ENCODE measurements at places on chromosomes 2 and 18.

- DNase-seq, result no peak
These were observed 154.5 kb upstream of the RBMS1 start for GRCh38 chr2:160647967-160648685.

GRCh38 chr2:216737676-216738075 lies 42.3 kb upstream of the IGFBP5 start:
- no peak for DNase-seq

DNA sequence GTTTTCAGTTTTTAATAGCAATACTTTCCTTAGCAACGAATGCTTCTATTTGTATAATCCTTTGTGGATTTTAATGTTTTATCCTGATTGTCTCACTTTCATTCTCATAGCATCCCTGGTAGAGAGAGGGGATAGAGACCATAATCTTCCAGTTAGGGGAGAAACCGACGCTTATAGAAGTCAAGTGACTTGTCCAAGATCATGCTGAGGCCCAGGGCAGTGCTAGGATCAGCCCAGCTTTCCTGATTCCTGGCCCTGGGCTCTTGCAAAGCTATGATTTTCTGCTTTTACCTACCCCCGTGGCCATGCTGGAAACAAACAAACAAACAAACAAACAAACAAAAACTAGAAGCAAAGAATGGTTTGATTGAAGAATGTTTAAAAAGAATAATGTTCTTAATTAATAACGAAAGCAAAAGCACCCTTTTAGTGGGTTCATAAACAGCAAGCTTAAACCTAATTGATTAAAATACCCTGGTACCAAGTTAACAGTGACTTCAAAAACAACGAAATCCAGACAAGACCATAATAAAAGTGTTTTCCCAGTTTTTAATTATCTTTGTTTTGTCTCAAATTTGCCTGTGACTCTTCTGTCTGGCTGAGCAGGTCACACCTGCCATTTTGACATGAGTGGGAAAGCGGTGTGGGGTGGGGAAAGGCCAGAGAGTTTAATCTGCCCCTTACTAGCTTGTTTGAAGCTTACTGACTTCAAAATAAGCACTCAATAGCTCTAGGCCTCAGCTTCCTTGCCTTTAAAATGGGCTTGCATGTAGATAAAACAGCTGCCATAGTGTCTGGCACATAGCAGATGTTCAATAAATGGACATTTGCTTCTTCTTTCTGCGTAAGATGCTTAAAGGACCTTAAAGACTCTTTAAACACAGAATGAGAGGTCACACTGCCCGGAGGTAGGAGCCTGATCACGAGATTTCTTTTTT lies 116.6 kb upstream of the MYCN start:
- DNase-seq, result no peak

DNA sequence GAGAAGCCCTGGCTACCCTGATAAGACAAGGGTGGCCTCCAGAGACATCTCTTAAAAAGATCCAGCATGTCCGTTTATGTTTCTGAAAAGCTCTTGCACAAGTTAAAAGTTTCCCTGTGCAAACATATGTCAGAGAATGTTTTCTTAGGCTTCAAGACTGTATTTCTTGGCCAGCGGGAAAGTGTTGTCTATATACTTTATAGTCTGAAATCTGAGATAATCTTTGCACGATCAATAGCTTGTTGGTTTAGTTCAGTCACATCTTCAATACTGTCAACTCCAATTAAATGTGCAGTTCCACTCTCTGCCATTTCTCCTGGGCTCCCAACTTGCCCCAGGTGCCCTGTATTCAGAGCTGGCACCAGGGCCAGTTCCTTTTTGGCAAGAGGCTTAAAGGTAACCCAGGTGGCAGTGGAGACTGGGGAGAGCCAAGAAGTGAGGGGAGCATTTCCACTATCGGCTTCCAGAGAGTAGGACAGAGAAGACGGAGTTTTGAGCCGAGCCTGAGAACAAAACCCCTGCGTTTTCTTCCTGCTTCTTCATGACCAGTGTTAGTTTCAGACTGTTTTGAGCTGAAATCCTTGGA lies 64.4 kb downstream of the ACOXL start:
- no peak for DNase-seq

DNA sequence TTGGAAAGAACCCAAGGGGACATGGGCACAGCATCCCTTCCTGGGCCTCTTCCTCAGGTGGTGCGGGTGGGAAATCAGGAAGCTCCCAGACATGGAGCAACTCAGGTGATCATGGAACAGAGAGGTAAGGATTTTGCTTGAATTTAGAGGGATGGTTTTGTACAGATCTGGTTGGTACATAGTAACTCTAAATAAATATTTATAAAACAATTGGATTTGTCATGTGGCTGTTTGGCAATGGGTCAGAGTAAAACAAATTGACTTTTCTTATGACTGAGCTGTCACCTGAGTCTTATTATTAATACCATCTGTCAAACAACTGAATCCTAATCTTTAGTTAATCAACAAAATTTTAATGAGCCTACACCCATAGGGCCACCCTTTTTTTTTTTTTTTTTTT lies 19.4 kb upstream of the TMEM178A start:
- DNase-seq, result no peak

- DNase-seq, result no peak
These were observed 128.3 kb downstream of the TXNL1 start for GRCh38 chr18:56510108-56510507.

DNA sequence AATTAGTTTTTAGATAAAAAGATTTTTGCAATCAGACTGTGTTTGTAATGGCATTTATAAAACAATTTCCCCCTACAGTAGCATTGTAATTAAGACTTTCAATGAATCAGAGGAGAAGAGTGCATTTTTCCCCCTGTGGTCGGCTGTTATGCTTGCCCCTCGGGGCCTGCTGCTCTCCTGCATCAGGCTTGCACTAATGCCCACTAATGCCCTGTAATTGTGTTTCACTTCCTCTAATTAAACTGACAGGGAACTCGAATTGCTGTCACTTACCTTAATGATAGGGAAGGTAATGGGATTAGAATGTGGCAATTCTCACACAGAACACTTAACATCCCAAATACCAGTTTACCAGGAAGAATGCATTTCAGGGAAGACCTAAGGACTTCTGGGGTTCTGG lies 61.2 kb upstream of the LRRTM1 start:
- no peak for DNase-seq

DNA sequence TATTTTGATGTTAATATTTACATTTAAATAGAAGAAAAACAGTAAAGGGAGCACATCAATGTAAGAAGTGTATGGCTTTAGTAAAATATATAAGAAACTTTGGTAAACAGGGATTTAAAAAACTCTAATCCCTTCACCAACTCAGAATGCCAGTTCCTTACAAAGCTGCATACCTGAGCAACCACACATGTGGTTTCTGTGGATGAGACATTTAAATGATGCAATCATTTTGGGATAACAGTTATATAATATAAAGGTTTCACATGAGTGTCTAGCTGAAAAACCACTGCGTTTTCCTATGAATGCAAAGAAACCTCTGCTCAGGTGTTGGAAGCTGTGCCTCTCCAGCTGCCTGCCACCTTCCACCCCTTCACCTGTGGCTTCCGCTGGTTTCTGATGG lies 209.1 kb upstream of the REV1 start:
- DNase-seq, result no peak

- DNase-seq, result no peak
These were observed 165.9 kb downstream of the DYSF start for GRCh38 chr2:71619230-71619741.

DNA sequence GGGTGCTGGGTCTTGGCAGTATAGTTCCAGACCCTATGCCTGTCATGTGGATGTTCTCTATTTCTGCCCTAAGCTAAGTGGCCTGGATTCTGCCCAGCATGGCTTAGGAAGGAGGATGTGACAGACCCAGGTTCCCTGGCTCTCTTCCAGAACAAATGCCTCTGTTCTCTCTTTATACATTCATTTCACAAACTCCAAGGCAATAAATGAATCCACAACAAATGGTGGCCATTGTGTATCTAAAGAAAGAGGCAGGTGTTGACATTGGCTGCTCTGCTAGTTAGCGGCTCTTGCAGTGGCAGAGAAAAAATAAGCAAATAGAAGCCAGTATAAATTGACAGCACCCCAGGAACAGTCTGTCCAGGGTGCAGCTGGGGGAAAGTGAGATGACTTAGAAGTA lies 298.6 kb downstream of the SUCLG1 start:
- DNase-seq, result no peak

DNA sequence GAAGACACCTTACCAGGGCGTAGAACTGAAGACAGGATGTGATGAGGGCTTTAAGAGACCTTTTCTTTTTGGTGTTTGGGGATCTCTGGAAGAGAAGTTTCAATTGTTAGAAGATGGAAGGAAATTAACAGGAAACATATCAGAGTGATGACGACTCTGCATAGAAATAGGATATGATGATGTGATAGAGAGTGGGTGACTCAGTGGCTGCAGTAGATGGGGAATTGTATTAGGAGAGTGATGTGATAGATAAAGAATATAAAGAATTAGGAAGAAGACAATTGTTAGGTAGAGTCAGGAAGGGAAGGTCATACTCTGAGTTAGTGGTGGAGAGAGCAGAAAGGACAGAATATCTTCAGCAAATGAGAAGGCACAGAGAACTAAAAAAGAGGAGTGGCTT lies 593.9 kb downstream of the NYAP2 start:
- no peak for DNase-seq

DNA sequence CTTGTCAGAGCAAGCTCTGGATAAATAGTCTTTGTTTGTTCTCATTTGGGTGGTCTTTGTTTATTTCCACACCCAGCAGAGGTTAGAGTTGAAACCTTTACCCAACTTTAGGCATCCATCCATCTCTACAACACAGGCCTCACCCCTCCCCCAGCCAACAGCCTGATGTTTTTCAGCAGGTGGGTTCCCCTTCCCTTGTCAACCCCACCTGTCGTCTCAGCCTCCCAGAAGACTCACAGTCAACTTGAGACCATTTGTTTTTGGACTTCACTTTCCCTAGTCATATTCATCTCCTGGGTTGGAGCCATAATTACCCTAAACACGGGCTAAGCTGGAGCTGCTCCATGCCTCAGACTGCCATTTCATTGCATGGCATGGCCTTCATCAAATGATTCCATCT lies 31.7 kb upstream of the IL36G start:
- no peak for DNase-seq

DNA sequence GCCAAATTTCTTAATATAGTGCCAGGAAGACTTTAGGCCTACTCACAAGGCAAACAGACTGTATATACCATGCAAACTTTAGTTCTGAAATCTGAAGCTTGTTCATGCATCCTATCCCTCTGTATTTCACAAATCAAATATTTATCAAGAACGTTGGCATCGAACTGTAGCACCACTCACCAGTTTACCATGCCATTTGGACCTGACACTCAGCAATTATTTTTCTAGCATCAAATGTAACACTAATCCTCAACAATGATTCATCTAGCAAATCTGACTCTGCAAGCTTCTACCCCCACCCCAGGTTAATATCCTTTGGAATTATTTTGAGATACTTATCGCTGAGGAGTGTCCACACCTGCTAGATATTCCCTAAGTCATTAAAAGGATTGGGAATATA lies 1506.6 kb downstream of the LRP1B start:
- no peak for DNase-seq

GRCh38 chr2:237886685-237887481 lies 27.5 kb downstream of the RAMP1 start:
- DNase-seq, result no peak

GRCh38 chr2:22596306-22596705 lies 788.7 kb upstream of the KLHL29 start:
- no peak for DNase-seq

DNA sequence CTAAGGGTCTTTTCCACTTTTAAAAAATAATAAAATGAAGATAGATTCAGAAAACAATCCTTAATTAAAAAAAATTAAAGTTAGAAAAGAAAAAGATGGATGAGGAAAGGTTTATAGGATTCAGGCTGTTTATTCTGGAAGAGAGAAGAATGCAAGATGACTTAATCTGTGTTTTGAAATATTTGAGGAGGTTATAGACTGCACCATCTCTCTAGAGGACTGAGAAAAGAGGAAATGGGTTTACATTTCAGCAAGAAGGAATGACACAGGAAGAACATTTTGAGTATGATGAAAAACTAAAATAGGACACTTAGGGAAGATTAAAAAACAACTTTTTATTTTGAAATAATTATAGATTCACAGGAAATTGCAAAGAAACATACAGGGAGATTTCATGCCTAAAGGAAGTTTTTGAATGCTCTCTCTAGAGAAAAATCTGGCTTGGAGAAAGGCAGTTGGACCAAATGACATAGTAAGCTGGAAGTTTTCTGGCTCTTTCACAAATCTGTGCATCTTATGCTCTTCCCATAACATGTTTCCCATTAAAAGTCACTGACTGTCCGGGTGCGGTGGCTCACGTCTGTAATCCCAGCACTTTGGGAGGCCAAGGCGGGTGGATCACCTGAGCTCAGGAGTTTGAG lies 75.0 kb downstream of the CERS6 start:
- no peak for DNase-seq

GRCh38 chr2:229810786-229811185 lies 96.4 kb upstream of the DNER start:
- no peak for DNase-seq

- DNase-seq, result no peak
These were observed 56.5 kb downstream of the MAPRE2 start for GRCh38 chr18:35097763-35098162.

DNA sequence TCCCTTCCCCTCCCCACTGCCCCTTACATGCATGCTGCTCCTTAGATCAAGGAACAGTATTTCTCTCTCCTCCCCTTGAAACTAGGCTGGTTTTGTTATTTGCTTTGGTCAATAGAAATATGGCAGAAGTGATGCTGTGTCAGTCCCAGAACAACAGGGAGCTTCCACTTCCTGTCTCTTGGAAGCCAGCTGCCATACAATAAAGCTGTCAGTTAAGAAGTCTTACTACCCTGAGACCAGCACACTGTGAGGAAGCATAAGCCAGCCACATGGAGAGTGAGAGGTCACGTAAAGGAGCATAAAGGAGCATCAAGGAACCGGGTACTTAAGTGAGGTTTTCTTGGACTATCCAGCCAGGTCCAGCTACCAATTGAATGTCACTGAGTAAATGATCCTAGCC lies 126.6 kb downstream of the NOL4 start:
- no peak for DNase-seq

GRCh38 chr2:177242121-177242987 lies 22.2 kb downstream of the NFE2L2 start:
- peak; percentile 85 for DNase-seq

GRCh38 chr2:102096103-102096502 lies 46.4 kb upstream of the IL1R1 start:
- DNase-seq, result no peak

- DNase-seq, result no peak
These were observed 293.1 kb downstream of the SLC8A1 start for GRCh38 chr2:40158781-40159180.

- DNase-seq, result no peak
These were observed 56.7 kb upstream of the RAB6C start for GRCh38 chr2:129922571-129923264.

DNA sequence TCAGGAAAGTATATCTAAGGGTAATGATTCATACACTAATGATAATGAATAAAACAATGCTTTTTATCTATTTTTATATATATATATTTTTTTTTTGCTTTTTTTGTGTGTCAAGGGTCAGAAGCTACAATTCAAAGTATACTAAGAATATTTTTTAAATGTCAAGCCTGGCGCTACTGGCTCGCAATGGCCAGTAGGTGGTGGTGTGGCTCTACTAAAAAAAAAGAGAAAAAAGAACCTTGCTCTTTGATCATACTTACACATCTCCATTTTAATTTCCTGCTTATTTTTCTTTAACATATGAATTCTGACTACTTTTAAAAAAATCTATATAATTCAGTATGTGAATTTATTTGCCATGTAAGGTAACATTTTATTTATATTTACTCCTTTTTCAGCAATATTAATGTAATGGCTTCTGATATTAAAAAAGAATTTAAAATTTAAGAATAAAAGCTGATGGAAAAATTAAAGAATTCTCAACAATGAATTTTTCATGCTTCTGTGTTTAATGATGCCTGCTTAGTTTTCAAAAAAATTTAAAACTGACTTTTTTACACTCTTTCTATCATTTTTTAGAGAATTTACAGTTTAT lies 232.9 kb downstream of the GULP1 start:
- DNase-seq, result peak; percentile 19

Measured in non-pigmented ciliary epithelial cell (primary cell).